GOT3 (cell line): ENCODE measurements at places on chromosomes 7 and 10.

DNA sequence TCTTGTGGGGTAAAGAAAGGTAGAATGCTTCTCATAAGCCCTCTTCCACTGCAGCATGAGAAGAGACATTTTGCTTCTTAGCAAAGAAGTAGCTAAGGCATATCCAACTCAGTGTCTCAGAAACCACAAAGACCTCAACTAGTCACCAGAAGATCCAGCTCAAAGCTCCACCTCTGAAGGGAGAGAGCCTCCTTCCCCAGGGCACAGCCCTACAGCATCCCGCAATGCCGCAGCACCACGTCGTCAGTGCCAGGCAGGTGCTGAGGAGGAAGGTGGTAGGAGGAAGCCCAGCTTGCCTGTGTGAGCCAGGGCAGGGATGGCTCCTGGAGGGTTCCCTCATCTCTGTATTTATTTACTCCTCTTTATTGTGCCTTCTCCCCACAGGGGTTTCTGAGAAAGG, 385.6 kb upstream of the NPVF start:
- DNase-seq: no peak

DNA sequence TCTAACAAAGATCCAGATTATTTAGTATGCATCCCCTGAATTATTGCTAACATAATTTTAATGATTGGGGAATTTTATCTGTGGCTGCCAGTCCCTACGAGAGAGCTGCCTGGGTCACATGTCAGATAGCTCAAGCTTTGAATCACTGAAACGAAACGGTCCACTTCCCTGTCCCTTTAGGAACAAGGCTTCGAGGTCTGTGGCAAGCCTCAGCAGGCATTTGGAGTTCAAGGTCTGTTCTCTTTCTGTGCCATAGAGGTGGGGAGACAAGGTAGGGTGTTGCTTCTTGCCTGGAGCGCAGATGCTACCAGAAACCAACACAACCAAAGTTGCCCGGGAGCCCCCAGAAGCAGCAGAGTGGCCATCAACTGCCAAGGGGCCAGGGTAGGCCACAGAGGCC, 13.9 kb upstream of the SH2D4B start:
- DNase-seq: no peak

- DNase-seq: no peak
These were observed 128.0 kb upstream of the LRGUK start for GRCh38 chr7:133999178-133999577.

- DNase-seq: no peak
These were observed 156.5 kb downstream of the POM121L12 start for GRCh38 chr7:53191836-53192443.

GRCh38 chr10:23439452-23439960, 631 bp downstream of the OTUD1 start:
- DNase-seq: no peak

- no peak for DNase-seq
These were observed 33.2 kb downstream of the NRF1 start for GRCh38 chr7:129644634-129645230.

DNA sequence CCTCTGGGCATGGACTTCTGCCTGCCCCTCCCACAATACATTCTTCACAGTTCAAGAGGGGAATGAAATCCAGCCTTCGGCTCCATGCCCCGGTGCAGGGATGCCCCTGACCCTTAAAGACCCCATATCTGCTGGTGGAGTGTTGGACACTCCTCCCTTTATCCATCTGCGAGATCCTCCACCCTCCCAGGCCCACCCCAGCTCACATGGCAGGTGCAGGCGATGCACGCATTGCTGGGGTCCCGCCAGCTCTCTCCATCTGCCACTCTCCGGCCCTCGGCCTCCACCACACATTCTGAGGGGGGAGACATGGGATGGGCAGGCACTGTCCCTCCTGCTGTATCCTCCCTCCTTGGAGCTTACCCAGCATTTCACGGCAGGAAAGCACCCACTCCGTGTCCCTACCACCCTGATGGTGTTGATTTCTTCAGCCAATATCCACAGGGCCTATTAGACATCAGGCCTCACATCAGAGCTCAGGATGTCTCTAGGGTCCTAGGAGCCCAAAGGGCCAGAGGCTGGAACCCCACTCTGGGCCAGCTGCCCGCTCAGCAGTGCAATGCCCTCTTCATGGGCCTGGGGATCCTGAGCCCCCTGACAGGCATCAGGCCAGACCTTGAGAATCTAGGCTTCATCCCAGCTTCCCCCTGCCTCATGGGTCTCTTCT, 18.3 kb downstream of the ATP6V1F start:
- no peak for DNase-seq

DNA sequence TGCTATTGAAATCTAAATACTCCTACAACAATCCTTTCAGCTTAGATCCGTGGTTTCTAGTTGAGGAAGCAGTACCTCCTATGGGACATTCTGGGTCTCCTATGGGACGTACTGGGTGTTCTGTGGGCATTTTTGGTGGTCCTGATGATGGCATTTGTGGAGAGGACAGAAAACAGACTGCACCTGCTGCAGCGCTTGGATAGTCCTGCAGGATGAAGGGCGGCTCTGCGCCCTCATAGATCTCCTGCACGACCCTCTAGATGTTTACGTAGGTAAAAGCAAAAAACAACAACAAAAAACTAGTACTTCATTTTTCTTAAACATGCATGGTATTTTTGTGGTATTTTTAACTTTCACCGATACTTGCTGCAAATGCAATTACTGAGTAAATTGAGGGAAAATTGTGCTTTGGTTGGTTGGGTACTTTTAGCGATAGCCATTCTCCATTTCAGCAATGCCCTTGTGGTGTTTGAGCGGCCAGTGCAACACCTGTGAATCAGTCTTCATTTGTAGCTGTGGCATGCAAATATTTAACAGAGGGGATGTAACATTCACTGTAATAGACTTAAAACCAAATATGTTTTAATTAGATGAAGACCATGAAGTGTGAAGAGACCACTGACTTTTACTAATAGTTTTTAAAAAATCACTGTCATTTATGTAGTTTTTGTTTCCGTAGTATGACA, 461.2 kb downstream of the SDK1 start:
- DNase-seq: no peak

DNA sequence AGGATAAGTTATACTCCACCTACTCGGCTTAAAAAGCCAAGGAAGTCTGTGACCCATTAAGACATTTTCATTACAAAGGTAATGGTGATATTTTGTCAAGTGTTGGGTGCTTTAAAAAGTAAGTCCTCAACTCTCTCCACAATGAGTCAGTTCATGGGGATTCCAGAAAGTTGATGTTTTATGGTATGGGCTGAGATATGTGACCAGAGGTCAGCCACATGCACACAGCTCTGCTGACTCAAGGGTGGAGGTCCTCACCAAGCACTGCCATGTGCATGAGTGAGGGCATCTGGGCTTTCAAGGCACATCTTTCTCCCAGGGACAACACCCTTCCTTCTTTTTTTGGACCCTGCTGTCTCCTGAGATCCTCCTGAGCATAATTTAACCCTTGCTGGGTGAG, 292.9 kb downstream of the PTEN start:
- DNase-seq: no peak

- DNase-seq: no peak
These were observed 29.8 kb downstream of the CDK1 start for GRCh38 chr10:60808036-60808435.

GRCh38 chr10:123974406-123974805, 82.8 kb upstream of the CPXM2 start:
- DNase-seq: no peak

DNA sequence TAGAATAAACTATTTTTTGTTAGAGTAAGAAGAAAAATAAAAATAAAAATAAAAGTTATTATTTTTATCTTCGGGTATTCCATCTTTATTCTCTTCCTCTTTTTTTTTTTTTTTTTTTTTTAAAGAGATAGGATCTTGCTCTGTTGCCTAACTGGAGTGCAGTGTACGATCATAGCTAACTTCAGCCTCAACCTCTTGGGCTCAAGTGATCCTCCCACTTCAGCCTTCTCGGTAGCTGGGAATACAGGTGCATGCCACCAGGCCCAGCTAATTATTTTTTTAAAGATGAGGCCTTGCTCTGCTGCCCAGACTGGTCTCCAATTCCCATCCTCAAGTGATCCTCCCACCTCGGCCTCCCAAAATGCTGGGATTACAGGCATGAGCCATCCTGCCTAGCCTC, 15.4 kb downstream of the STAM start:
- no peak for DNase-seq

GRCh38 chr10:30637881-30638467, 8.4 kb upstream of the LYZL2 start:
- no peak for DNase-seq

DNA sequence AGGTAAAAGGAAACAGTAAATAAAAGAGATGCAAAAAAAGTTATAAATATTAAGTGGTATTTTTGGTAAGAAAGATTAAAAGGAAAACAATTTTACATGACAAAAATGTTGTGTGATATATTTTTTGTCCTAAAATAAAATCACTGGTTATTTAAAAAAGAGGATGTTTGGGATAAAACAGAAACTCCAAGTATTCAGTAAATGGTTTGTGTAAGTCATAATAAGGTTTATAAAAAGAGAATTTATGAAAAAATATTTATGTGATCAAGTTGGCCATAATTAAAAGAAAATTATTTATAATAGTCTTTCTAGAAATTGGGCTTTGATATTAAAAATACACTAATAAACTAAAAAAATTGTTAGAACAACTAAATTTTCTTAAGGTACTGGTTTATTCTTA, 38.2 kb upstream of the FIGNL1 start:
- DNase-seq: no peak

DNA sequence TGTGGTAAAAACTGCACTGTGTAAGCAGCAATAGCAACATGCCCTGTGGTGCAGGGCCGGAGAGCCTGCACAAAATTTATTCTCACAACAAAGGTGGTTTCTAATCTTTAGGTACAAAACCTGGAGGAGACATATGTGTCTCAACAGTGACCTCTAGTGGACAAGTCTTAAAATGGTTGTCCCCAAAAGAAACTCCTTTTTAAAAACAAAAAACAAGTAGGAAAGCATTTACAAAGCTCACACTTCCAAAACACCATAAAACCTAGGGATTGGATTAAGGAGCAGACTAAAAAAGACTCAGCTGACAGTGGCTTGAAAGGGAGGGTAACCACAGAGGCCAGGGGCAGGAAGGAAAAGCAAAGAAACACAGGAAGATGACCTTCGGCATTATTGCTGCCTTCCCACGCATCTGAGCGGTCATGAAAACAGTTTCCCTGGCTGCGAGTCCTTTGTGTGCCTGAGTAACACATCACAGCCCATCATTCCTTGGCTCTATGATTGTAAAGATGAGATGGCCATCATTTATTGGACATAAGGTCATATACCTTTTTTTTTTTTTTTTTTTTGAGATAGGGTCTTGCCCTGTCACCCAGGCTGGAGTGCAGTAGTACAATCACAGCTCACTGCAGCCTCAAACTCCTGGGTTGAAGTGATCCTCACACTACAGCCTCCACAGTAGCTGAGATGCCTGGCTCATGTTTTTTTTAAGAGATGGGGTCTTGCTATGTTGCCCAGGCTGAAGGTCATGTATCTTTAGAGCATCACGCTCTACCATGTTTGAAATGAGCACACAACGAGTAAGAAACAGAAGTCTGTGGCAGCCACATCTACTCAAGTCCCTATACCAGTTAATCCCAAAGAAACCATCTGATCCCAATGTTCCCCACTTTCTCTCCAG, 39.5 kb downstream of the RSU1 start:
- no peak for DNase-seq

- DNase-seq: no peak
These were observed 10.5 kb downstream of the CRCP start for GRCh38 chr7:66125052-66125694.

DNA sequence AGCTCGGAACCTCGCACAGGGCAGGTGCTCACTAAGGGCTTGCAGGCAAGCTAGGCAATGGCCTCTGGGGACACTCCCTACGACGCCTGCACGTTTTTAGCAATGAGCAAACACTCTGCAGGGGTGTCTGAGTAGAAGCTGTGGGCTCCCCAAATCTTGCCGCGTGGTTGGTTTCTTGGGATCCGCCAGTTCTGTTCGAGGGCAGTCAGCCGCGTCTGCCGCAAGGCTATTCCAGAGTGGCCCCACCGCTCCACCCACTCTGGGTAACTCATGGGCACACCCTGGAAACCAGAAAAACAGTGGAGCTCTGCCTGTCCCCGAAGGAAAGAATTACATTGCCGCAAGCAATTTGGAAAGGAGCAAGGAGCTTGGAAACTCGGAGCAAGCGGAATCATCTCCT, 189.3 kb upstream of the LYZL2 start:
- peak; percentile 42 for DNase-seq

GRCh38 chr7:21253740-21254687, 173.9 kb upstream of the SP4 start:
- no peak for DNase-seq

DNA sequence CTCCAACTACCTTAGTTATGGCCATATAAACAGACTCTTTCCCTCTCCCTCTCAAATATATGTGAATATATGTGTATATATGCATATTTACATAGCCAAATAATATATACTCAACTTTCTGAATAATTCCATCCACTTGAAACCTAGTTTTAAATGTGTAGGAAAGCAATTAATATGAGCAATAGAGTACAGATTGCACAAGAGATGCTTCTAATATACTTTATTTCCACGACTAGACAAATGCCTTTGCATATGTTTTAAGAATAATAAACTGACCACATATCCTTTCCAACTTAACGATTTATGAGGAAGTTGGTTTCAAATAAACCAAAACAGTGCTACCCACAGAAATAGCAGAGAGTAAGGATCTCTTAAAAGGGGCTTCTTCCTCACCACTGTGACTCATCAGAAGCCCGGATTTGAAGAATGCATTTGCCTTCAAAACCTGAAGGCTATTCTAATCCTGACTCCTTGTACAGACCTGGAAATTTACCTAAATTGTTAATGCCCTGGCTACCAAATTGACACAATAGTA, 266.3 kb downstream of the AHR start:
- no peak for DNase-seq

DNA sequence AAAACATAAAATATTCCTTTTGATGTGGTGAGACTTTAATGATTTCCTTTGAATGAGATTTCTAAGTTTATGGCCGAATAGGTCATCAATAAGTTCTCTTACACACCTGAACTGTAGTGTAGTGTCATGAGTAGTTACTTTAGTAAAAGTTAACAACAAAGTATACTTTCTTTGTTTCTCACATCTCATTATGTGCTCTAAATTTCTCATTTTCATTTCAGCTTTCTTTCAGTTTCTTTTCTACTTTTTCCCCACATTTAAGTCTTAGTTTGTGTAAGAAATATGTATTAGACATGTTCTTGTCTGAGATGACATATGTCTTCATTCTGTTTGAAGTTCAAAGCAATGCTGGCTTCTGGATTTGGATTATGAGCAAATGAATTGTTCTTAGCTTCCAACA, 348.1 kb downstream of the ANKRD7 start:
- no peak for DNase-seq

- DNase-seq: no peak
These were observed 345.3 kb downstream of the CXCL12 start for GRCh38 chr10:44039599-44039998.

- no peak for DNase-seq
These were observed 182.9 kb downstream of the PFKFB3 start for GRCh38 chr10:6385665-6386064.

DNA sequence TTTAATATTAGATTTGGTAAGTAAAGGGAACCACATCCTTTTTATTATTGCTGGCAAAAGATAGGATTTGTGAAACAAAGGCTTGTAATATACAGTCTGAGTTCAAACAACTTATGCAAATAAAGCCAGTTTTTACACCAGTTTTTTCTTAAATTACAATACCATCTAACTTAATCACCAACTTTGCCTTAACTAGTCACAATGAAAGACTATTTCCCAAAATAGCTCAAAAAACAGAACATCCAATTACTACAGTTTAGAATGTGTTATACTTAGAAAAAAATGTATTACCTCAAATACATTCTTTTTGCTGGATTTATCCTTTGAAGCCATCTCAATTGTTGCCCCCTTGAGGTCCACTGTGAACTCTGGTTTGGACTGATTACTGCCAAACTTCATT, 108.5 kb downstream of the ARHGAP12 start:
- no peak for DNase-seq
